ENCODE measurements at places on chromosomes 4 and X. TPM values are rescaled to one million over a fixed set of nuclear protein-coding genes. Genes with fewer than 3 reads are reported as not detected.

- no peak for DNase-seq
These were observed 758 bp downstream of the SCFD2 start for GRCh38 chr4:53365121-53365485.

DNA sequence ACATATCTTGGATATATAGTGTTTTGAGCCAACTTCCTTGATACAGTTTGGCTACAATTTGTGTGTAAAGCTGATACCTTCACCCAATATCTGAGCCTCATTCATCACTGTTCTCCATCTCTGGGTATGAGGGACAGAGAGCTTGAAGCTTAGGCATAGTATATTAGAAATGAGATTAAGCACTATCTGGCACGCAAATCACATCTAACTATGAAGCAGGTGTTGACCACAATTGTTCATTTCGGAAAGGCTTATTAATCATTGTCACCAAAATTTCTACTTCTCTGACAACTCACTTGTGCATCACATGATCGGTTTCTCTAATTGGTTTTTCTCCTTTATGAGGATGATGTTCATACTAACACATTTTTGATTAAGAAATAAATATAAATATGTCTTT, 2.1 kb upstream of the POF1B start:
- DNase-seq, result no peak

DNA sequence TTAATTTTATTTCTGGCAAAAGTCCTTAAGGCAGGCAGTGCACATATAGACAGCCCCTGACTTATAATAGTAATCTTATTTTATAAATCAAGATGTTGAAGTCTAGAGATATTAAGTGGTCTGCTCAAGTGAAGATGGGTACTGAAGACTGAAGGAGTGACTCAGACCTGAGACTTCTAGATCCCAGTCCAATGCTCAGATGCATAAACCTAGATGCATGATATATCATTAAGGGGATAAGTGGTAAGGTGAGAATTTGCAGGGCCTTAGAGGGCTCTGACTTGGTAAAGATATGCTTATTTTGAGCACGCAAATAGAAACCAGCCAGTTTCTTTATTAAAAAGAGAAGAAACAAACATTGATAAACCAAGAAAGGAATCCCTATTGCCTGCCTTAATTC, 42.9 kb downstream of the SLC9A7 start:
- DNase-seq, result no peak

DNA sequence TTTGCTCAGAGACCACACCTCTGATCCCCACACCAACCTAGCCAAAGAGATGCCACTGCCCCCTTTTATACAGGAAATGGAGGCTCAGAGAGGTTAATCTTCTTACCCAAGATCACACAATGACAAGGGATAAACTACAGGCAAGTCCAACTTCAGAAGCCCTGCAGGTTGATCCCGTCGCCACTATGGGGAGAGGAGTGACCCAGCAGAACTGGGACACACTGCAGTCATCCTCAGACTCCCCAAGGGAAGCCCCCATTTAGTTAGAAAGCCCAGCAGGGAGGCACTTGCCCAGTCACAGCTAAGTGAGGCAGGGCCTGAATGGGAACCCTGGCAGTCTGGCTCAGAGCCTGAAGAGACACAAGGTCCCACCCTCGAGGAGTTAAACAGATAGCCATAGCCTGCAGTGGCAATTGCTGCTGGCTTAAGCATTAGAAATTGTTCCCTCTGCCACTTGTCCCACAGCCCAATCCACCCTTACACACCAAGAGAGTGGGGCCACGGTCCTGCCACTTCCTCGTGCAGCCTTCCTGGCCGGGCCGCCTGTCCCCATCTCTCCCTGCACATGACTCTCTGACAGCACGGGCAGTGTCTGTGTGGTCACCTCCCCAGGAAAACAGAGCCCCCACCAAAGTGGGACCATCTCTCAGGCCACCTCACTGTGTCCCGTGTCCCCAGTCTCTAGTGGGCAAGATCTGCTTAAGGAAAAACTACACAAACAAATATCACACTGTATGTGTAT, 2.7 kb downstream of the JAKMIP1 start:
- no peak for DNase-seq

DNA sequence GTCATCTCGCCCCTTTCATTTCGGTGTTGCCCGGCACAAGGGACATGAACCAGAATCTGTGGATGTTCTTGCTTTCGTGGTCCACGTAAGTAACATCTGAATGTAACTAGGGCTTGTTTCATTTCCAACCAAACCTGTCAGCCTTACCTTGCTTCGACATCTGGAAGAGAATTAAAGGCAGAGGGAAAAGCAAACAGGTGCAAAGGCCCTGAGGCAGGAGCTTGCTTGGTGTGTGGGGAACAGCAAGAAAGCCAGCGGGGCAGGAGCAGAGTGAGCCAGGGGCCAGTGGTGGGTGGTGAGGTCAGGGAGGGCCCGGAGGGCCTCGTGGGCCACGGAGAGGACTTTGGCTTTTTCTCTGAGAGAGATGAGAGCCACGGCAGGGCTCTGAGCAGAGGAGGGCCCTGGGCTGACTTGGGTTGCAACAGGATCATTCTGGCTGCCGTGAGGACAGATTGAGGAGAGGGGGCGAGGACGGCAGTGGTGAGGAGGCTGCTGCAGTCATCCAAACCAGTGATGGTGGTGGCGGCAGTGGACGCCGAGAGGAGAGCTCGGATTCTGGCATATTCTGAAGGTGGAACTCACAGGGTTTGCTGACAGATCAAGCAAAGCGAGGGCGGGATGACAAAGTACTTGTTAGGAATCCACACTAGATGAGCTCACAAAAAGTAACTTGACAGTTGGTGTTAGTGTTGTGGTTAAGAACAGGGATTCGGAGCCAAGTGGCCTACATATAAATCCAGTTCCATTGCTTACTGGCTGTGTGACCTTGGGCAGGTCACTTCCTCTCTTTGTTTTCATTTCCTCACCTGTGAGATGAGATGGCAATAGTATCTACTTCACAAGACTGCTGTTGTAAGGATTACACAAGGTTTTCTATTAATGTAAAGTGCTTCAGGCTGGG, 6.8 kb upstream of the WDR13 start:
- no peak for DNase-seq

ADAM29 gene
- not detected for total RNA-seq

MAGEB2 gene
- total RNA-seq, result not detected

CASP6 gene
- 12.1 TPM for total RNA-seq

Data from upper lobe of left lung (tissue), 6 donors.